Activated T-cell treated with anti-CD3 and anti-CD28 coated beads for 4 hours (primary cell): ENCODE measurements at places on chromosomes 7 and 10.

DNA sequence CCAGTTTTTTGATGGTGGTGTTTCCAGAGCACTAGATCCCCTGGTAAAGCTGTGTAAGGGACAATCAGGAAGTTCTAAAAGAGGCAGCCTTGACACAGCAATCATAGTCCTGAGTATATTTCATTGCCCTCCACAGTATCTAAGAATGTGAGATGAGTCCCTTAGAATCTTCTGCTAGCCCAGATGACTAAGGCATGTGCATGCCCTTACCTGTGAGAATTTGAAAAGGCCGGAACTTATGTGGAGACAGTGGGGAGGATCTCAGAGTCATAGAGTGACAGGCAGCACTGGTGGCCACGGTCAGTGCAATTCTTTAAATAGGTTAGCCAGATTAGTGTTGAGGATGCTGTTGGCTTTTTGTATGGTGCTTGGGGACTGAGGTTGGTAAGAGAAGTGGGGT, 361.4 kb upstream of the VSTM2A start:
- DNase-seq: no peak

DNA sequence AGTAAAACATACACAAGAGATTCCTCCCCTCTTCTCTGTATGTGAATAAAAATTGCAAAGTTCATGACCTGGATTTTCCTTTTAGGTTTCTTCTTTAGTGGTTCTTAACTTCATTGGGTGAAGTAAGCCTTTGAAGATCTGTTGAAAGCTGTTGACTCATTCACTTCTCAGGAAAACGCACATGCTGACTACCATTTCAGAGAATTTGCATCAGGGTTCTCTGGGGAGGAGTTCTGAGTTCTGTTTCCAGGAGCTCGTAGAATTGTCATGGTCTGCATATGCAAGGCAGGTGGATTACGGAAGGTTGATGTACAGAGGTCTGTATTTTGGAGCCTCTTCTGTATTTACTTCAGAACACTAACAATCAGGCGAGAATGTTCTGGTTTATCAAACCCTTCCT, 962 bp upstream of the SLC26A4 start:
- DNase-seq: no peak

GRCh38 chr7:142329062-142329790, 71.4 kb upstream of the PRSS58 start:
- no peak for DNase-seq

GRCh38 chr10:69453795-69454194, 2.5 kb downstream of the TSPAN15 start:
- DNase-seq: no peak

DNA sequence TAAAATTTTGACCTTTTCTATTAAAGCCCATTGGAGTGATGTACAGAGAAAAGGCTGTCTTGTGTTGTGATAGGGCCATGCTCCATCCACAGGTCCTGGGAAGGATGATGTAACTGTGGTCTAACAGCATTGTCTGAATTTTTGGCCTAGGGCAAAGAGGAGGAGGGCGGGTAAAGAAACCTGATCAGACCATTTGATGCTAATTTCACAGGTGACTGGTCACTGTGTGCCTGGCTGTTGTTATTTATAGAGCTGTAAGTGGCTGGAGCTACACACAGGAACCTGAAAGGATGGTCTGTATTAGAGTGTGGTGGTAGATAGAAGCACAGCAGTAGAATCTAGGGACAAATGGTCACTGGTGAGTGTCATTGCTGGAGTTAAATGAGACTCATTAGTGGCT, 182.1 kb downstream of the AUTS2 start:
- DNase-seq: no peak
